ENCODE measurements at places on chromosomes 13 and 19.

GRCh38 chr13:76461999-76462398, 424.2 kb downstream of the KCTD12 start:
- no peak for DNase-seq

DNA sequence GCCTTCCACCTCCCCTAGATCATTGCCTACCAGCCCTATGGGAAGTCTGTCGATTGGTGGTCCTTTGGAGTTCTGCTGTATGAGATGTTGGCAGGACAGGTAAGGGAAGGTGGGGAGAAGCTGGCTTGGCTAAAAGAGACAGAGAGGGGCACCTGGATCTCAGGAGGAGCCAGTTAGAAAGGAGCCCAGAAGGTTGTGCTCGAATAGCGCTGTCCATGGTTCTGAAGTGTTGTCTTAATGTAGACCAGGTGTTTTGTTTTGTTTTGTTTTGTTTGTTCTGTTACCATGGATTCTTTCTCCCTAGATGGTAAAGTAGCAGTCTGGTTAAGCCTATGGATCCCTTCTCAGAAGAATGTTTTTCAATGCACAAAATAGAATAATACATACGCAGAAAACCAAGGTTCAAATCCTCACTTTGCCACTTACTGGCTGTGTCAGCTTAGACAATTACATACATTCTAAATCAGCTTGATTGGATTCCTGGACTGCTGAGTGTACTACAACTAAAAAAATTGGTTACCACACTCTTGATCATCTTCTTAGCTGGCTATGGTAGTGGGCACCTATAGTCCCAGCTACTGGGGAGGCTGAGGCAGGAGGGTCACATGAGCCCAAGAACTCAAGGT, 5.9 kb upstream of the CACNG7 start:
- DNase-seq: no peak

GRCh38 chr13:85031771-85032170, 767.4 kb downstream of the SLITRK6 start:
- no peak for DNase-seq

- no peak for DNase-seq
These were observed 93.8 kb upstream of the FGF14 start for GRCh38 chr13:102495663-102496062.

DNA sequence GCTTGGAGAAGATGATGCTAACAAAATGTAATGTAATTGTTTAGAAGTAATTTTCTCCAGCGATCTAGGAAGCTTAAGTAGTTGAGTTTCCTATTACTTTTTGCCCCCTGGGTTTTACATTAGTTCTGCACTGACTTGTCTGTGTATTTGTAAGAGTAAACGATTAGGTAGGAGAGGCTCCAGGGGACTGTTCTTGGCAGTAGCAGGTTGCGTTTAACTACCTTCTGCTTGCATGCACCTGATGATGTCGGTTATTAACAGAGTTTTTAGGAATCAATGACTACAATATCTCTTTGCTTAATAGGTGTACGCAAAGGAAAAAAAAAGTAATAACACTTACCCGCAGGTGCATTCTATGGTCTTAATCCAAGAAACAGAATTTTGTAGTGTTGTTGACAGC, 18.3 kb upstream of the UGGT2 start:
- DNase-seq: no peak

DNA sequence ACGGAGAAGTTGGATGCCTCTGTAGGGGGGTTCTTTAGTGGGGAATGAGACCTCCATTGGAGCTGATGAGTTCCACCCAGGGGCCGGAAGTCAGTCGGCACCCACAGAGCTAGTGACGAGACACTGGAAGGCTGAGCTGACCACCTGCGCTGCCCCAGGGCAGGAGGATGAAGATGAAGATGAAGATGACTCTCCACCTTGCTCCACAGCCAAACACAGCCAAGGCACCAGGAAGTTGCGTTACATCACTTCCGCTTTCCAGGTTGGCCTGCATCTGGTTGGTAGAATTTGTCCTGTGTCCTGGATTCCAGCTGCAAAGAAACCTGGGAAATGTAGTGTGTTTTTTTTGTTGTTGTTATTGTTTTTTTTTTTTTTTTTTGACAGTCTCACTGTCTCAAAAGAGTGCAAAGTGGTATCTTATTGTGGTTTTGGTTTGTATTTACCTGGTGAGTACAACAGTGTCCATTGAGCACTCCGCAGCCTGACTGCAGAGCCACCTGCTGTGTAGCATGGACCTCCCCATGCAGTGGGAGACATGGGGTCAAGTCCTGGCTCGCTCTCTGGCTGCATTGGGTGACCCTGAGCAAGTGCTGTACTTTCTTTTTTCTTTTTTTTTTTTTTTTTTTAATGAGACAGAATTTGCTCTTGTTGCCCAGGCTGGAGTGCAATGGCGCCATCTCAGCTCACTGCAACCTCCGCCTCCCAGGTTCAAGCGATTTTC, 1.9 kb downstream of the TBC1D17 start:
- DNase-seq: no peak

GRCh38 chr13:113098162-113098732, 7.3 kb upstream of the F7 start:
- DNase-seq: no peak

- no peak for DNase-seq
These were observed 9.8 kb downstream of the CLEC4M start for GRCh38 chr19:7772752-7773291.

DNA sequence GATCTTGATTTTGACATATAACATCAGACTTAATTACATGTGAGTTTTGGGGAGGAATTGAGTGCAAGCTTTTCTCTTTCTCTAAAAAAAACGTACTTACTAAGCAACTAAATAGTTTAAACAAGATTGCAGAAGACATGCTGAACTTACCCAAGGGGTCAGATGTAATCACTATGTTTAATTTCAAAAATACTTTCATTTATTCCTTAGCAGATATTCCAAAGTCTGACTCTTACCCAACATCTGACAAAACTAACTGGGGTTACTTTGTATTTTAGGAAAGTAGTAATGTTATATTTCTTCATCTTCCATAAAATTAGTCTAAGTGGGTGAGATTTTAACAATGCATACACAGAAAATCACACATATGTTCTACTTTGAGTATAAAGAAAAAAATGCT, 270.2 kb downstream of the DNAJC15 start:
- DNase-seq: no peak

DNA sequence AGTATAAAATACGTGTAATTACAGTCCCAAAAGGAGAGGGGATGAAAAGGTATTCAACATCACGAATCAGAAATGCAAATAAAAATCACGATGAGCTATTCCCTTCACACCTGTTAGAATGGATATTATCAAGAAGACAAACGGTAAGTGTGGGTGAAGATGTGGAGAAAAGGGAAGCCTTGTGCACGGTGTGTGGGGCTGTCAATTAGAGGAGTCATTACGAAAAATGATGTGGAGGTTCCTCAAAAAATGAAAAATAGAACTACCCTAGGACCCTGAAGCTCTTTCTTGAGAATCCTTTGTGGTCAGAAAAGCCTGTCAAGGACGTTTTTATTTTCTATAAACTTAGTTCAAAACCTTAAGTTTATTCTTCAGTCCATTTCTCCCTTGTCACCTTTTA, 19.4 kb downstream of the NLRP11 start:
- DNase-seq: no peak

- no peak for DNase-seq
These were observed 1417.6 kb downstream of the UQCRFS1 start for GRCh38 chr19:27795369-27795768.

- DNase-seq: no peak
These were observed 100.2 kb downstream of the ENOX1 start for GRCh38 chr13:43686557-43686956.

DNA sequence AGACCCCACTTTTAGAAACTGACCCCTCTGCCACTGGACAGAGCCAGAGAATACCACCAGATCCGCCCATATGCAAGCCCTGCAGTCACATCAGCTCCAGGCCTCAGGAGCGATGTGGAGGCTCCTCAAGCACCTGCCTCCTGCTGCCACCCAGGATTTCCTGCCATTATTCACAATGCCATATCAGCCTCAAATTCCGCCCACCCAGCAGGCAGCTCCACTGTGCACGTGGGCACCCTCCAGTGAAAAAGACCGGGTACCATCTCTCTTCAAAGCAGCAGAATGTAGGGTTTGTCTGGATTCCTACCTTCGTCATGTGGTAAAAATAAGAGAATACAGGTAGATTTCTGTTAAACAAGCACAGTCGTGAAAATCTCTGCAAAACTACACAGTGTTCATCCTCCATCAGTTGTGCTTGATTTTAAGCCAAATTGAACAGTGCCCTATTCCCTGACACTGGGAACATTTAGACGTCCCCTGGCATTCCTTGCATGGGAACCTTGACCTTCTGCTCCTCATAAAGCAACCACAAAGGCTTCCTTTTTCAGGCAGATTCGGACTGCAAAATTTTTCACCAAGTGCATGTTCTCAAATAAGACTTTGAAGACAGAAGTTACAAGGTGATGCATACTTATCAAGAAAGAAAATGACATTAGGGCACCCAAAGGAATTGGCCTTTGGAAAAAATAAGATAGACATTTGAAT, 56.4 kb downstream of the FAM124A start:
- DNase-seq: no peak

- no peak for DNase-seq
These were observed 21.2 kb downstream of the INSR start for GRCh38 chr19:7272856-7273578.

DNA sequence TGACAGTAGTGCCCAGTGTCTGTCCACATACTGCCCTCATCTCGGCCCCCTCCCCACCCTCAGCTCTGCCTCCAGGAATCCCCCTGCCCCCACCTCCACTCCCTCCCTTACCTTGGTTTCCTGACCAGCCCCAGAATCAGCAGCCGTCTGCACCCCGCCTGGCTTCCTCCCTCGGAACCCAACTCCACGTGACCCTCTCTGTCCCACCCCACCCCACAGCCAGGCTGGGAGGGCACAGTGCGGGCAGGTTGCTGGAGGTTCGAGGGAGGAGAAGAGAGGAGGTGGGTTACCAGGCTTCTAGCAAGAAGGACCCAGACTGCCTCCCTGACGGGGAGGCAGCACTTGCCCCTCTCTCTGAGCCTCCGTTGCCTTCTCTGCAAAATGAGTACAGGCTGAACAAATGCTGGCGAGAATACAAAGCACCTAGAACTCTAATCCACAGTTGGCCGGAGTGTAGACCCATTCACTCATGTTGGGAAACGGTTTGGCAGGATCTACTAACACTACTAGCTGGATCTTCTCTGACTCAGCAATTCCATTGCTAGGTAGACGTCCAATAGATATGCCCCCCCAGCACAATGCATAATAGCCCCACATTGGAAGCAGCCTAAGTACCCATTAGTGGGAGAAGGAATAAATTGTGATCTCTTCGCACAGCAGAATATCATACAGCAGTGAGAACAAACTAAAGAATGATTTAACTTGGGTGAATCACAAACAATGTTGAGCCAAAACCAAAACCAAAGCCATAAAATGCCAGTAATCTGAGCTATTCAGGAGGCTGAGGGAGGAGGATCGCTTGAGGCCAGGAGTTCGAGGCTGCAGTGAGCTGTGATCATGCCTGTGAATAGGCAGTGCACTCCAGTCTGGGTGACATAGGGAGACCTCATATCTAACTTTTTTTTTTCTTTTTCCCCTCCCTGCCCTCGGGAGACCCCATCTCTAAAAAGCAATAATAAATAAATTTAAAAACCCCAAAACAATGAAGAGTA, at the start of gene RASAL3:
TSS of gene RASAL3 (minus strand) at position 151 of the 992 bp plus-strand sequence. CDS start 186 bp downstream, outside the sequence.
- no peak for DNase-seq

DNA sequence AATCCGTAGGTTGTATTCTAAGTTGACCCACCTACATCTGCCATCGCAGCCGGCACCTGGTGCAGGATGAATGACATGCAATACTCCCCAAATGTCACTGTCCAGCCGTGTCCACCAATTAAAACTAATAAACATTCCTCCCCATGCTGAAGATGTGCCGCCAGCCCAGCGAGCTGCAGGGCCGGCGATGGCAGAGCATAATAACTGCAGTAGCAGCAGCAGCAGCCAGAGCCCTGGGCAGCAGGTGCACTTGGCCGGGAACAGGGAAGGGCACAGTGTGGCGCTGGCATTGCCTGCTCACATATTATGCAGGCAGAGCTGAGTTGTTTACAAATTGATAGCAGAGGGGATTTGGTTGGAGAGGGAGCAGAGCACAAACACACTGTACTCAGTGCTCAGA, 754.9 kb downstream of the OLFM4 start:
- DNase-seq: no peak

DNA sequence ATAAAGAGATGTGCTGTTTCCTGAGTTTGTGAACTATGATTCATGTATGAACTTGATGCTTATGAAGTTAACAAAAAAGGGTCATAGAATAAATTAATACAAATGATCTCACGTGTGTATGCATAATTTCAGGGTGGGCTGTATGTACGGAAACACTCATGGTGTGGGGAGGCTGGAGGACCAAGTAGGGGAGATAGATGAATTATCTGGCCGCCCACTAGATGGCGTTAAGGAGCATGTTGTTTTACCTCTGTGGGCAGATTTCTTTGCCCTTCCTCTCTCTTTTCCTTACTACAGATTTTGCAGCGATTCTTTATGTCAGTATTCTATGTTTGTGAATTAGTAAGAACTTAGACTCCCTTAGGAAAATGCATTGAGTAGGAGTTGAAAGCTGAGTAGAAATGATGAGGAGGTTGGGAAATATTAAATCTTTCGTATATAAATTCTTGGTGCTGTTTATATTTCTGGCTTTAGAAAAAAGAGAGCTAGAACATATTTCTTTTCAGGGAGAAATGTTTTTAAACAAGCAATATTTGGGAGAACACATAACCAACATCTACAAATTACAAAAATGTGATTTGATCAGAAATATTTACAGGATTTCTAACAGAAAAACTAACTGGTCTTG, 47.4 kb upstream of the TMTC4 start:
- no peak for DNase-seq

- no peak for DNase-seq
These were observed 27.5 kb downstream of the VRK3 start for GRCh38 chr19:49997709-49998108.

DNA sequence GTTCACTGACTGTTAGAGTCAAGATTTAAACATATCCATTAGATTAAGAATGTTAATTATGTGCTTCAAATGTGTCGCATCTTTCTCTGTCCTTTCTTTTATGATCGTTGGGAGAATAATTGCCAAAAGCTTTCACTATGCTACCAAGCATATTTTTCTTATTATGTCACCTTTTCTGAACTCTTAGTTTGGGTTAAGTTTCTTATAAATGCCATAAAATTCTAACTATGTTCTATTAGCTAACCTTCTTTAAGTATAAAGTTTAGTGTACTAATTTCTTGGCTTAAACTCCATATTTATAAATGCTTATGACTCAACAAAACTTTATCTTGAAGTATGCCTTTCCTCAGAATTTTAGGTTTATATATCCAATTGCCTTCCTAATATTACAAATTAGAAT, 1759.4 kb downstream of the PCDH9 start:
- no peak for DNase-seq

All from cerebellar nuclear complex (tissue), 1 donor.